Substantia nigra (tissue), 51 donors: ENCODE measurements at places on chromosomes 11 and 22.

DNA sequence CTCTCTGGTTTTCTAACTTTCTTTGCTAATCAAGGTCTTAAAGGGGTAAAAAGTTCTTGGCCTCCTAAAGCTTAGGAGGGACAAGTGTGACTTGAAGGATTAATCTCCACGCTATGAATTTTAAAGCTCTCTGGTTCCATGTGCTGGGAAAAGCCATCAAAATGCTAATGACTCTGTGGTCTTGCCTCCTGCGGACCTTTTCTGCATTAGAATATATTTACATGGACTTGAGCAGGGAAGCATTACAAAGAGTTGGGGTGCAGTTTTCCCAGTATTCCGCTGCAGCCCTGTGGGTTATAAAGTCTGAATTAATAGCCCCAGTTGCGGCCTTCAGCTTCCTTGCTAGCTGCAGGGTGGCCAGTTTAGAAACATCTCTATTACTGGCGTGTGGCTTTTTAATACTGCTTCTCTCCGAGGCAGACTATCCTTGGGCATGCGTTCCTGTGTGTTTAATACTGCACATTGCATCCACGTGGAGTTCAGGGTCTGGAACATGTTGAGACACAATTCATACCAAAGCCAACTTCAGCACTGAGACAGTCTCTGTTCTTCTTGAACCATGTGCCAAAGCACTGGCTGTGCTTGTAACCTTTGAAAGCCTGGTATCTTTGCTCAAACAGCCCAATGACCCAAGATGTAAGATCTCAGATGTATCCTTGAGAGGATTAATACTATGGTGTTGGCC lies 27.3 kb downstream of the TSPAN18 start:
- no peak for DNase-seq

DNA sequence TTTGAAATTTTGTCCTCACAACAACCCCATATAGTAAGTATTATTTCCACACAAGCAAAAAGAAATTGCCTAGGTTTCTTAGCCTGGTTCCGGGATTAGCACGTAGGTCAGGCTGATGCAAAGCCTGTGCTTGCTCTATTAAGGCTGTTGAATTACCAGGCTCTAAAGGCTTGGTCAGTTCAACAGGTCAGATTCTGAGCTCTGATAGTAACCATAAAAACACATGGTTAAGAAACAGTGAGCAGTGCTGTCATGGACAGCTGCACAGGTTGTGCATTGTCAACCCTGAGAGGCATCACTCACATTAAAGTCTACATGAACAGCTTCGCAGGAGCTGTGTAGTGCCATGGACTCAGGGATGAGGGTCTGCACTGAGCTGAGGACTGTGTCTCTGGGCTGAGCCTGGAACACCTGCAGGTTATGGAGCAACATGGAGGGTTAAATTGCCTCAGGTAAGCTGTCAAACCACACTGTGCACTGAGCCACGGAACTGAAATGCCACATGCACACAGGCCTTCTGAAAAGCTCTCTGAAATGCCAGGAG lies 98.0 kb downstream of the PIWIL4 start:
- no peak for DNase-seq

DNA sequence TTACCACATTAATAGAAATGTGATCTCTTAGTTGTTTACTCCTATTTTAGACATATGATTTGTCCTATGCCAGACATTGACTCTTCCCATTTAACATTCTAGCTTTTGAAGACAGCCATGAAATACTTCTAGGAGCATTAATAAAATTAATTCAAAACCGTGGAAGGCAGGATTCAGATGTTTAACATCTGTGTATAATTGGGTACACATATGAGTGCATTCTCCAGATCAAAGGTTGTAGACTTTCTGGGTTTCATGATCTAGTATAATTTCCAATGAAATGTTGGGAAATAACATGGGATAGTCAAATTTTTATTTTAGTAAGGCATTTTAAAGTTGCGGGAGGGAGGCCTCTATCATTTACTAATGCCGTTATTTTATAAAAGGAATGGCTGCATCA lies 35.2 kb upstream of the CCDC89 start:
- no peak for DNase-seq

- no peak for DNase-seq
These were observed 1.3 kb downstream of the PRPF19 start for GRCh38 chr11:60905047-60905446.

DNA sequence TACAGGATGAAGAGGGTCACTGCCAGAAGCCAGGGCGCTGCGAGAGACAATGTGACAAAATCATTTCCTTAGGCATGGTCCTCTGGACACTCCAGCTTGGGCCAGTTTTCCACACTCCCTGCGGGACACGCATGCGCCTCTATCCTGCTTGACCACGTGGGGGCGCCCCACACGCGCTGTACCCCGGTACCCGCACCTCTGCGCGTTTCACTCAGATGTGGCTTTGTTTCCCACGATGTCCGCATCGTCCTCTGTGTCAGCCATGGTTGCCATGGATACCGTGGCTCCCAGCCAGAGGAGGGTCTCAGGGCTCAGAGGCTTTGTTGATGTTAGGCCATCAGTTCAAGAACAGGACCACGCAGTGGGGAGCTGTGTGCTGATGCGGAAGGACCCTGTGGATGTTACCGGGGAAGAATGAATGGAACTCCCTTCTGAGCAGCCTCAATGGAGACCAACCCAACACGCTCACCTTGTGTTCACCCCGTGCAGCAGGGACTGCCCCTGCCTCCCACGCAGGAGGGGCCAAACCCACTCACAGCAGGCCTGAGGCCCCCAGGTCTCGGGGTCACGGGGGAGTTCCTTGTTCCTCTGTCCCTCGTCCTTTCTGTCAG lies 101.1 kb upstream of the SLC22A12 start:
- peak; percentile 24 for DNase-seq

DNA sequence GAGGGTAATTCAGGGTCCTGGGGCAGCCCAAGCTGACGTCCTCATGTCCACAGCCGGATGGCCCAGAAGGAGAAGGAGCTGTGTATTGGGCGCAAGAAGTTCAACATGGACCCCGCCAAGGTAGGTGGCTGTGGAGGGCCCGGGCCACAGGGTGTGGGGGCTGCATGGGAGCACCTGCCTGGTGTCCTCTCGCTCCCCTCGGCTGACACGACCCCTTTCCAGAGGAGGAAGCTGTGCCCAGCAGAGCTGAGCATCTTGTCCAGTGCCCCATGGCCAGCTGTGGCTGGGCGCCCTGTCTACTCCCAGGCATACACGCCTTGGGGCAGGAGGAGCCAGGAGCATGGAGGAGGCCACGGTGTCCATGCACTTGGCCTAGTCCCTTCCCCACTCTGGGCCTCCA lies 13.6 kb downstream of the CYTH4 start:
- no peak for DNase-seq

GRCh38 chr11:102807921-102808320 lies 10.0 kb upstream of the MMP1 start:
- no peak for DNase-seq

DNA sequence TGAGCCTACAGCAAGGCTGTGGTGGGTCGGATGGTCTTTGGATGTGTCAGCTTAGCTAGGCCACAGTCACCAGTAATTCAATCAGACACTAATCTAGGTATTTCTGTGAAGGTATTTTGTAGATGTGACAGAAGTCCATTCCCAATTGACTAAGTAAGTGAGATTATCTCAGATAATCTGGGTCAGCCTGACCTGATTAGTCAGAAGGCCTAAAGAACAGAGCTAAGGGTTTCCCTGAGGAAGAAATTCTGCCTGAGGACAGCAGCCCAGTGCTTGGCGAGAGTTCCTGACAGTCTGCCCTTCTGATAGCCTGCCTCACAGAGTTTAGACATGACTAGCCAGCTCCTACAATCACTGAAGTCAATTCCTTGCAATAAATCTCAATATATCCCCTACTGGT lies 28.7 kb downstream of the GUCD1 start:
- DNase-seq, result no peak

DNA sequence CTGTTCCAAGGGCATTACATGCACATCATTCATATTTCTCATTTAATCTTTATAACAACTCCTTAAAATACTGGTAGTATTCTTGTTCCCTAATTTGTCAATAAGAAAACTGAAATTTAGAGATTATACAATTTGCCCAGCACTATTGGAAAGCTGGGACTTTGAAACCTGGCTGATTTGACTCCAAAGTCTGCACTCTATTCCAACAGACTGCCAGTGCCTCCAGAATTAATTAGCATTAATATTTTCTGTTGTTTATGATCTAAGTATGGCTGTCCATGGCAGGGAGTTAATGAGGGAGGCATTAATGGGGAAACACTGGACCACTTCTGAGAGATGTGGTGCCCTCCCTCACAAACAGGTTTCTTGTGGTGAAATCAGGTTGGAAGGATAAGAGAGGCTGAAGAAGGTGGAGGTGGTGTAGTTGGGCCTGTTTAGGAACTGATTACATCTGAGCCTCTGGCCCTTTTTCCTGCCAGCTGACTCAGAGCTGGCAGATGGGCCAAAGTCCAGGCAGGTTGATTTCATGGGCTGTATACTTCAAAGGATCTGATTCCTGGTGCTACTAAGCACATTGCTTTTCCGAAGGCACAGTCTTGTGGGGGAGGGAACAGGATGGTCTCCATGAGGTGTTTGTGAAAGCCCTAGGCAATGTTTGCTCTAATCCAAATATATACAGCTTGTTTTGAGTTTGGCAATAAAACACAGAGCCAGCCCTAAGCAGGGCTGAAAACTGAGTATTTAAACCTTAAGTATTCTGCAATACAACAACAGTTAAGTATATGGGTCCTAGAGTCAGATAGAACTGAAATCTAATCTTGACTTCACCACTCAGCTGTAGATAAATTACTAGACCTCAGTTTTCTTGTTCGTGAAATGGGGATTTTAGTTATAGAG lies 21.0 kb upstream of the RAB30 start:
- no peak for DNase-seq

DNA sequence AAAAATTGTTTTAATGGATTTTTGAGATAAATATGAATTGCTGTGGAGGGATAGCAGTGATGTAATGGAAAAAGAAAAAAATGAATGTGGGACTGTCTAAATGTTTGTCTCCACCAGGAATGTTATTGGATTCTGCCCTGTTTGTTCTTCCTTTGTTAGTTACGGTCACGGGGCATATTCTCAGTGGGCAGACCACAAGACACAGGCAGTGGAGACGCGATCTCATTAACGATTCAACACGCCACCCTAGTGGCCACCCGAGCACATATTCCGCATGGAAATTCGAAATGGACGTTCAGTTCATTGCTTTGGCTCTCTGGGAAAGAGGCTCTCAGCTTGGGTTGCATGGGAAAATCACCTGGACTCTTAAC lies 151.8 kb upstream of the TTC12 start:
- DNase-seq, result peak; percentile 64

DNA sequence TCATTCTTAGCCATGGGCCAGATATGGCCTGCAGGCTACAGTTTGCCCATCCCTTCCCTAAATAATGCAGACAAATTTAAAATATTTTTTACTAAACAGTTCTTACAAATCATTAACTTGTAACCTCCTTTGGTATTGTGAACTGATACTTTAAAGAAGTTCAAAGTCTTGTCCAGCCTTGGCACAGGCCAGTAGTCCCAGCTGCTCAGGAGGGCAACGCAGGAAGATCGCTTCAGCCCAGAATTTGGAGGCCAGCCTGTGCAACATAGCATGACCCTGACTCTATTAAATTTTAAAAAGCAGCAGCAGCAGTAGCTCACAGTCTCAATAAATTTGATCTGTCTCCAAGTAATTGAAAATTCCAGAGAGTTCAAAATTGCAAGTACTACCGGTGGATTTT lies 83.7 kb upstream of the ARHGAP32 start:
- no peak for DNase-seq

GRCh38 chr11:35035894-35036408 lies 103.0 kb upstream of the CD44 start:
- no peak for DNase-seq

DNA sequence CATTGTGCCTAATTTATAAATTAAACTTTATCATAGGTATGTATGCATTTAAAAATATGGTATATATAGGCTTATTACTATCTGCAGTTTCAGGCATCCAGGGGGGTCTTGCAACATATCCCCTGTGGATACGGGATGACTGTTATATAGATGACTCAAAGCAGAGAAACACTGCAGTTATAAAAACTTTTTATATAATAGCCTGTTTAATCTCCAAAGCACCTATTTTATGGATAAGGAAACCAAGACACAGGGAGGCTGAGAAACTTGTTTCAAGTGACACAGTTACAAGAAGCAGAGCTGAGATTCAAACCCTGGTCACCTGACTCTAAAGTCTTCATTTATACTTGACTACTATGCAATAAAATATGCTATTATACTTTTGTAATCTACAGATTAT lies 897.7 kb downstream of the KCNA4 start:
- no peak for DNase-seq

DNA sequence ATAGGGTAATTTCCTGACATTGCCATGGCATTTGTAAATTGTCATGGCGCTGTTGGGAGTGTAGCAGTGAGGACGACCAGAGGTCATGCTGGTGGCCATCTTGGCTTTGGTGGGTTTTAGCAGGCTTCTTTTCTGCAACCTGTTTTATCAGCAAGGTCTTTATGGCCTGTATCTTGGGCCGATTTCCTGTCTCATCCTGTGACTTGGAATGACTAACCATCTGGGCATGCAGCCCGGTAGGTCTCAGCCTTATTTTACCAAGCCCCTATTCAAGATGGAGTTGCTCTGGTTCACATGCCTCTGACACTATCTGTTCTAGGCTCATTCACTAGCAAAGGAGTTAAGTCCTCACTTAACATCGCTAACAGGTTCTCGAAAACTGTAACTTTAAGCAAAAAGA lies 1374.2 kb downstream of the FAM181B start:
- DNase-seq, result no peak
